ENCODE measurements at places on chromosomes 5 and 9.

- no peak for DNase-seq
Measured at GRCh38 chr5:111722140-111722539, 34.9 kb downstream of the NREP start.

DNA sequence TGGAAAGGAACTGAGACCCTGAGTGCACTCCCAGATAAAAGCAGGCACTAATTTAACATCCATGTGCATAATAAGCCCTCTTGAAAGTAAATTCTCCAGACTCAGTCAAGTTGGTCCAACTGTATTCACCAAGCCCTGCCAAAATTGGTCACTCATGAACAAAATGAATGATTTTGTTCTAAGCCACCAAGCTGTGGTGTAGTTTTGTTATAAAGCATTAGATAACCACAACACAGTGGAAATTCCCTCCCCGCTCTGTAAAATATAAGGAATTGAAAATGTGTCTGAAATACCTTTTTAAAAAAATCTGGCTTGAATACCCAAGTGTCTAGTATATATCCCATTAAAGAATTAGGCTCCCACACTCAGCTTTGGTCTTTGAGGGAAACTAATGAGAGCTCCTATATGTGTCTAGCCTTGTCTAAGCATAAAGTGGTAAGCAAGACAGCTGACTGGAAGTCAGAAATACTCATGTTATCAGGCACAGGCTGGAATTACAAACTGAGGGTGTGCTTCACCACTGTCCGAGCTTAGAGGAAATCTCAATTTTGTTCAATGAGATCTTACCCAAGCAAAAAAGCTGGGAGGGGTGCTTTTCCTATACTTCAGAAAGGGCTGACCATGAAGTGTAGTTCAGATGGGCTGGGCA lies 33.2 kb downstream of the IDNK start:
- DNase-seq: no peak

DNA sequence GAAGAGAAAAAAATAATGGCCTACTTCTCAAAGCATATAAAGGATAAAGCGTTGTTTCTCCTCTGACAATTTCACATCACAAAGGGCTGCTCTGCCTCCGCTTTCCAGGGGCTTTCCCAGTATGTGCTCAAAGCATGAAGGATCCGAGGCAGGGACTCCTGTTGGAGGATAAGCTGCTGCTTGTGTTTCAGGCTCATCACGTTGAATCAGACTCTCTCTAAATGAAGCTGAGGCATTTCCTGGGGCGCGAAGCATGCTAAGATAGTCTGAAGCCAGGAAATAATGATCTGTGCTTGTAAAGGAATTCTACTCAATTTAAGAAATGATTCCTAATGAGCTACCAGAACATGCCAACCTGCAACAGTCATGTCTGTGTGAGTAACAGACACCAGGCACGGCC lies 97.5 kb downstream of the MARCHF11 start:
- DNase-seq: no peak

GRCh38 chr5:17788351-17788750 lies 154.1 kb downstream of the TAF11L14 start:
- DNase-seq: no peak

DNA sequence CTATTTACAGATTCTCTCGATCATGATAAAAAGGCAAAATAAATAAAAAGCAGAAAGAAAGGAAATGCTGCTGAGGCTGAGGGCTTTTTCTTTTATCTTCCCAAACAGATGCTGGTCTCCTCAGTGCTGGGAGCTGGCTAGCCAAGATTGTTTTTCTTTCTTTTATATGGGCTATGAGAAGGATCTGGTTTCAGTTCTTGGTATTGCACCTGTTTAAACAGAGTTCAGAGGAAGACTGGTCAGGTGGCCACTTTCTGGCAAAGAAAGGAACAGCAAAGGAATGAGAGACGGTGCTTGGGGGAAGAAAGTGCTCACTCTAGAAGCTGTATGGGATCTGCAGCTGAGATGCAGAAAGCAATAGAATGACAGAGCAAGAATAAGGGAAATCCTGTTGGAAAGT lies 88.9 kb downstream of the SLF1 start:
- DNase-seq: no peak

GRCh38 chr5:159878988-159879471 lies 37.3 kb upstream of the ADRA1B start:
- DNase-seq: no peak
